LHCN-M2 (cell line): ENCODE measurements at places on chromosomes 16 and 17. TPM values are rescaled to one million over a fixed set of nuclear protein-coding genes. Genes with fewer than 3 reads are reported as not detected.

The PITPNM3 gene
- total RNA-seq, result 1.5 TPM in 2 replicates

The TMEM114 gene
- not detected in 2 replicates for total RNA-seq

The PRSS33 gene
- not detected in 2 replicates for total RNA-seq

The TSPOAP1 gene
- total RNA-seq, result 0.06 and 0.11 TPM in 2 replicates

The ABCA3 gene
- 0.29 and 0.32 TPM in 2 replicates for total RNA-seq
